ENCODE measurements at places on chromosomes 6 and 20. TPM values are rescaled to one million over a fixed set of nuclear protein-coding genes. Genes with fewer than 3 reads are reported as not detected.

Gene TMEM170B
- 0.70 TPM for total RNA-seq

Gene ZMYND8
- 39.4 TPM for total RNA-seq

DNA sequence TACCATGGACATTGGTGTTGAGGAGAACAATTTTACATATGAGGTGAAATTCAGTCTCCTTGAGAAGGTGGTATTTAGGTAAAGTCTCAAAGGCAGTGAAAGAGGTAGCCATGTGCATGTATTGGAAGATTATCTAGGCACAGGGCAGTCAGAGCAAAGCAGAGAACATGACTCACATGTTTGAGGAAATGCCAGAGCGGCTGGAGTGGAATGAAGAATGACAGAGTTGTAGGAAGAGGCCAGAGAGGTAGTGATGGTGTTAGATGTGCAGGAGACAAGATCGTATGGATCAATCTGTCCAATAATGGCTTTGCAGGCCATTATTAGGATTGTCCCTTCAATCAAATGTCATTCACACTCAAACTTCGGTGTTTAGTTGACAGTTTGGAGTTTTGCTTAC, 449.4 kb upstream of the PTCHD4 start:
- no peaks in the 10 kb centered on the region for H3K36me3 ChIP-seq
- H3K27ac ChIP-seq = no peak overlapping the region
- H3K4me3 ChIP-seq = no peak overlapping the region
- no peaks in the 10 kb centered on the region for H3K4me1 ChIP-seq
- DNase-seq = no peak

DNA sequence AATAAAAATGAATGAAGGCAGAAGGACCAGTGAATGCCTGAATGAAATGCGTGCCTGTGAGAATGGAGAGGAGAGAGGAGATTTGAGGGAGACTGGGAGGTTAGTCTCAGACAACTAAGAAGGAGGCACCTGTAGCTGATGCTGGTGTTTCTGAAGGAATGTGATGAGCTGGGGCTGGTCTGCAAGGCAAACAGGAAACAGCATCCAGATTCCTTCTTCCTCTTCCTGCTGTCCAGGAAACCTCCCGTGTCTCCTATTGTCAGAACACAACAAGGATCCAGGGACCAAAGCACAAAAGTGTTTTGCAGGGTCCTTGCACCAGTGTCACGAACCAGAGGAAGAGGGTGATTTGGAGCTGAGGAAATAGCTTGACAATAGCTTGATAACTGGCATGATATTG, 50.4 kb upstream of the TAB2 start:
- DNase-seq = no peak
- H3K36me3 ChIP-seq = peaks cover 7% of the 10 kb centered on the region
- peaks cover 29% of the 10 kb centered on the region for H3K4me1 ChIP-seq
- no peaks in the 10 kb centered on the region for H3K27me3 ChIP-seq

GRCh38 chr20:20497242-20497978, 129.5 kb downstream of the INSM1 start:
- H3K4me3 ChIP-seq = no peak overlapping the region
- H3K27ac ChIP-seq = no peak overlapping the region
- peaks cover 27% of the 10 kb centered on the region for H3K36me3 ChIP-seq
- no peaks in the 10 kb centered on the region for H3K27me3 ChIP-seq

- H3K27me3 ChIP-seq = peaks cover 53% of the 10 kb centered on the region
- DNase-seq = no peak
- peaks cover 8% of the 10 kb centered on the region for H3K36me3 ChIP-seq
- no peak overlapping the region for H3K4me3 ChIP-seq
- H3K4me1 ChIP-seq = peaks cover 25% of the 10 kb centered on the region
Measured at GRCh38 chr6:132959639-132960326, 145.4 kb downstream of the RPS12 start.

DNA sequence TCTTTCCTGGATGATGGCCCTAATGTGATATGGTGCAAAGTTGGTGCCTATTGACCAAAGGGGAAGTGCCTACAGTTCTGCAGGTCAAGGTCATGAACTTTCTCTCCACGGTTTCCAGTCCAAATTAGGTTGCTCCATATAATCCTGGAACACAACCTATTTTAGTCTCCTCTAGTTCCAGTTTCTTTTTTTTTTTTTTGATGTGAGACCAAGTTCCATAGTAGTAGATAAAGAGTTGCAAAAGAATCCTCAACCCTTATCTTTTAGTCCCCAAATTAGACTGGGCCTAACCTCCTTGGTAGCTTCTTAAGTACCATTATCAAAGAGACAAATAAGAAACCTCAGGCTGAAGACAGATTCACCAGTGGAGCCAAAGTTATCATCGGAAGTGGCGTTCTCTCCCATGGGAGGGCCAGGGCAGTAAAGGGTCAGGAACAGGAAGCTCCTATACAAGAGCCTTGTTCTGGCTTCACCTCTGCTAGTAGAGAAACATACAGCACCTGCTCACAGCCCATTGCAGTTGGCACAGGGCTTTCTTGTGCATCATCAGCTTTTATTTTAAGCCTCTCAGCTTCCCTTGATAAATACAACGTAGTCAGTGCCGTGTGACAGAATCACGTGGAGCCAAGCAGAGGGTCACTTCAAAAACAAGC, 132.2 kb upstream of the RREB1 start:
- H3K36me3 ChIP-seq = no peaks in the 10 kb centered on the region
- no peaks in the 10 kb centered on the region for H3K27me3 ChIP-seq
- no peak overlapping the region for H3K4me3 ChIP-seq
- no peak for DNase-seq

DNA sequence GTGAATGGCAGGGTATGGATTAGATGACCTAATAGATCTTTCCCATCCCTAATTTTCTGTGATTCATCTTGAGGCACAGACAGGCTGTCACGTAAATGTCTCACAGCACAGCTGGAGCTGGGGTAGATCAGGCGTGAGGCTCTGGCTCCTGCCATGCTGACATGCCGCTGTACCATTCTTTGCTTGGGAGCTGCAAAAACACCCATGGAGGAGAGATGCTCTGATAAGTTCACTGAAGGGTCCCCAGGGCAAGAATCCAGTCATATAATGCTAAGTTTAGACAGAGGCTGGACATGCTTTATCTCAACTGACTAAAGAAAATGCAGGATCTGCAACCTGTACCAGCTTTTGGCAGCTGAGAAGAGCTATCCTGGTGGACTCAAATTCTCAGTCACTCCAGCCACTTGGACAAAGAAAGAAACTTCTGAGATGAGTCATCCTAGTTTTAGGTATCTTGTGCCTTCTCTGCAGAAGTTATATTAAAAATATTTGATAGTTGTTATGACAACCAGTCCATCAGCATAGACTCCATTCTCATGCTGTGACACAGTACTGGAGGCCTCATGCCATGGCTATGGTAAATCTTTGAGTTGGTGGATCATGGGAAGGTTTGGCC, 185.1 kb upstream of the RAB32 start:
- H3K4me3 ChIP-seq = no peak overlapping the region
- no peak for DNase-seq
- H3K4me1 ChIP-seq = peaks cover 13% of the 10 kb centered on the region
- peak overlapping the region; percentile 64 for H3K27ac ChIP-seq
- H3K36me3 ChIP-seq = no peaks in the 10 kb centered on the region
